ENCODE measurements at places on chromosomes 4 and X.

DNA sequence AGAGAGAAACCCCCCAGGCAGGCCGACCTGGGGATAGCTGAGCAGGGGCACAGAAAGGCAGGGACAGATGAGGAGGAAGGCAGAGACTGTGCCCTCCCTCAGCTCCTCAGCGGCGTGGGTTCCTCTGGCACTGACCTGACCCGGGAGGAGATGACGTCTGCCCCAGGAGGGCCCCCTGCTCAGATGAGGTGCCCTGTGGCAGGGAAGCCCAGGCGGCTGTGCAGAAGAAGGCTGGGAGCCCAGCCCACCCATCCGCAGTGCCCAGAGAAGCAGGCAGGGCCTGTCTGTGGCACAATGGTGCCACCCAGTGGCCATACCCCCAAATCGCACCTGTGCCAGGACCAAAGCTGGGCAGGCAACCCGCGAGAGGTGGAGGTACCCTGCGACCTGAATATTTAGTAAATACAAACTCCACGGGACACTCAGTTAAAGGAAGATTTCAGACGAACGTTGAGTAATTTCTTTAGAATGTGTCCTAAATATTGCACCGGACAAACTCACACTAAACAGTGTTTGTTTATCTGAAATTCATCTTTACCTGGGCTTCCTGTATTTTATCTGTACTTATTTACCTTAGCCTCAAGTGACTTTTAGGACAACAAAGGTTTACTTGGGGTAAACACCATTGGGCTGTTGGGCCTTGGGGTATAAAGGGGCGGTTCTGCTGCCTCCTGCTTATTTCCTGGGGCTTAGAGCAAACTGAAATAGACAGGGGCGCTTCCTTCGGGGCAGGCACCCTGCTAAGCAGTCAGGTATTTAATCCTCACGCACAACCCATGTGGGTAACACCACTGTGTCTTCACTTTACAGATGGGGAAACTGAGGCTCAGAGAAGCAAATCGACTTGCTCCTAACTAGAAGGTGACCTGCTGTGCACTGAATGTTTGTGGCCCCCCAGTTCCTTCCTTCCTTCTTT is 46.5 kb upstream of the HMX1 start:
- peak; percentile 39 for DNase-seq

DNA sequence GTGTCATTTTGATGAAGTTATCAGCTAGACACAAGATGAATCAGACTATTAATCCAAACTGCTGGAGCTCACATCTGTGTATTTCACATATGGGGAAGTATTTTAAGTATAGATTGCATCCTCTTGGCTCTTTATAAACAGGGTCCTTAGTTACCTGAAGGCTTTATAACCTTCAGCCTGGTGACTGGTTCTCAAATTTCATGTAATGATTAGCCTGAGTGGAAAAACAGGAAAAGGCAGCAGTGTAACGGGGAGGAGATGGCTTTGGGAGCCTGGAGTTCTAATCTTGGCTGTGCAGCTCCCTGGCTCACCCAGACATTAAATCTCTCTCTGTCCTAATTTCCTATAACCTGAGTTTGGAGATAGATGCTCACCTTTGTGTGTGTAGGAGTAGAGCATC is 103.8 kb upstream of the HPF1 start:
- DNase-seq, result no peak

- no peak for DNase-seq
Observed at GRCh38 chr4:18882468-18882867, 860.9 kb upstream of the LCORL start.

GRCh38 chr4:47698837-47699236 is 139.0 kb downstream of the CORIN start:
- DNase-seq, result no peak

GRCh38 chr4:149552601-149553000 is 263.0 kb downstream of the IQCM start:
- no peak for DNase-seq

DNA sequence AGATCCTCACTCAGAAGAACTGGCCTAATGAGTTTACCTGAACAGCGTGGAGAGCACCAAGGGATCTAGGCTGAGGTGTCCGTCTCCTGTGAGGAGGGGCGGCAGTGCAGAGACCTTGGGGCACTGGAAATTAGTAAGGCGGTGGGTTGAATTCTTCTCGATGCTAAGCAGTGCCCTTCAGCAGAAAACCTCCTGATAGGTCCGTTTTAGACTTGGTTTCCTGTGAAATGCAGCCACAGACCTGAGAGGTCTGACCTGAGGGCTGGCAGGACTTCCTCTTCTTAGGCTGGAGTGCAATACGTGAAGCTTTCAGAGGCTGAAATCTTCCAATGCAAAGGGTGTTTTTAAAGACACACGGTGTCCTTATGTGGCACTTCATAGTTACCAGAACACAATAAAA is at the start of gene CLNK:
CLNK (minus strand) TSS at position 138 of the 400 bp plus-strand sequence. CDS start 16,899 bp downstream, outside the sequence.
- no peak for DNase-seq

GRCh38 chrX:22164770-22165388 is 107.8 kb upstream of the CBLL2 start:
- DNase-seq, result no peak
